ENCODE measurements at places on chromosomes 16 and 17. TPM values are rescaled to one million over a fixed set of nuclear protein-coding genes. Genes with fewer than 3 reads are reported as not detected.

Gene FOXN1
- 0.35 TPM for total RNA-seq

Gene CDH13
- 27.2 TPM for total RNA-seq

Gene OTOA
- total RNA-seq: 0.90 TPM

Gene ALDH3A1
- total RNA-seq: 10.5 TPM

Gene ADAM11
- total RNA-seq: 0.43 TPM
